ENCODE measurements at places on chromosomes 16 and 17.

DNA sequence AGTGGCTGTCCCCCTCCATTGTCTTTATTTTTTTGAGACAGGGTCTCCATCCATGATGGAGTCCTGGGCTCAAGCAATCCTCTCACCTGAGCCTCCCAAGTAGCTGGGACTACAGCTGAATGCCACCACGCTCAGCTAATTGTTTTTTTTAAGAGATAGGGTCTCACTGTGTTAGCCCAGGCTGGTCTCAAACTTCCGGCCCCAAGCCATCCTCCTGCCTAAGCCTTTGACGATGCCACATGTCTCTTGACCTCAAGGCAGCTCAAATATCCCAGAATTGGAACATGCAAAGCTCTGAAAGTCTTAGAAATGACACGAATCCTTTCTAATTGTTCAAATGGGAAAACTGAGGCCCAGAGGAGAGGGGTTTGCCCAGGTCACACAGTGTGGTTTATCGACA lies 75.4 kb upstream of the ZNF423 start:
- no peak for DNase-seq

DNA sequence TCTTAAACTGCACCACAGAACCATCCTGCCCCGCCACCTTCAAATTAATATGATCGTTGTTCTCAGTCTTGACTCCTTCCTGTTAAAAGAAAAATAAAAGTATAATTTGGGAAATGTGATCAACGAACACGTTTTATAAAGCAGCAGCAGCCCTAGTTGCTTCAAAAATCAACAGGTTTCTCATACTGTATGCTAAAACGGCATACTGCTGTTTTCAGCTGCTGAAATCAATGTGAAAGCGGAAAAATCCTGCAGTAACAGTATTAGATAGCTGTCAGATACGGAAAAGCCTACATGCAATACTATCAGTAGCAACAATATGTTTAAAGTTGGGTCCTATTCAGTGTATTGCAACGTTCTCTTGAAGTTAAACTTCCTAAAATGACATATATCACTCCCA lies 1.6 kb downstream of the SUMO2 start:
- DNase-seq: no peak

DNA sequence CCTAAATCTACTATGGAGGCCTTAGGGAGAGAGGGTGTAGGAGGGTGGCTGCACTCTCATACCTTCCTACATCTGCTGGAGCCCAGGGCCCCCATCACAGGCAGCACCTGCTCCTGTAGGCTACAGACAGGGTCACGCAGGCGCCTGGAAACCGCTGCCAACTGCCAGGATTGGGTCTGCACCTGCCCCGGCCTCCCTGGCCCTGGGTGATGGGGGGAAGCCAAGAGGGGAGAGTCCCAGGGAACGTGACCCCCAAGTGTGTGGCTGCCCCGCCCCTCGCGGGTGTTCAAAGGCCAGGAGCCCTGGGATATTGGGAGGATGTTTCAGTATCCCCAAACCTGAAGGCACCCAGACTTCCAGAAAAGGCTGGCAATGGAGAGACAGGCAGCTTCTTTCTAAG lies 5.6 kb upstream of the TEX19 start:
- no peak for DNase-seq

GRCh38 chr17:65527857-65528591 lies 33.4 kb downstream of the AXIN2 start:
- peak; percentile 70 for DNase-seq

- no peak for DNase-seq
Observed at GRCh38 chr17:2122641-2123302, 67.9 kb downstream of the HIC1 start.

DNA sequence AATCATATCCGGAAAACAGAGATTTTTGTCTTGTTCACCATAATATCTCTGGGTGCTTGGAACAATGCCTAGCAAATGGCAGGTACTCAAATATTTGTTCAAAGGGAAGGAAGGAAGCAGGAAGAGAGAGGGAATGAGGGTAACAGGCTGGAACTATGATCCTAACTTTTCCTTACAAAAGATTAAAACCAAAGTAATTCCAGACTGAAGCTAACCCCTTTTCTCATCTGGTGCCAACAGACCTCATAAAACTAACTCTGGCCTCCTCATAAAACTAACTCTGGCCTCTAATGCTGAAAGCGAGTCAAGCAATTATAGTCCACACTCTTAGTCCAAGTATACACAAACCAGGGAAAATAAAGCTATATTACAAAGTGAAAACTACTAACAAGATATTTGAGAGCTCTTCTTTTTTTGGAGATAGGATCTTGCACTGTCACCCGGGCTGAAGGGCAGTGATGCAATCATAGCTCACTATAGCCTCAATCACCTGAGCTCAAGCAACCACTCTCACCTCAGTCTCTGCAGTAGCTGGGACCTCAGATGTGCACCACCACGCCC lies 84.6 kb downstream of the KANSL1 start:
- no peak for DNase-seq

GRCh38 chr16:11572301-11572995 lies 14.3 kb downstream of the LITAF start:
- no peak for DNase-seq

DNA sequence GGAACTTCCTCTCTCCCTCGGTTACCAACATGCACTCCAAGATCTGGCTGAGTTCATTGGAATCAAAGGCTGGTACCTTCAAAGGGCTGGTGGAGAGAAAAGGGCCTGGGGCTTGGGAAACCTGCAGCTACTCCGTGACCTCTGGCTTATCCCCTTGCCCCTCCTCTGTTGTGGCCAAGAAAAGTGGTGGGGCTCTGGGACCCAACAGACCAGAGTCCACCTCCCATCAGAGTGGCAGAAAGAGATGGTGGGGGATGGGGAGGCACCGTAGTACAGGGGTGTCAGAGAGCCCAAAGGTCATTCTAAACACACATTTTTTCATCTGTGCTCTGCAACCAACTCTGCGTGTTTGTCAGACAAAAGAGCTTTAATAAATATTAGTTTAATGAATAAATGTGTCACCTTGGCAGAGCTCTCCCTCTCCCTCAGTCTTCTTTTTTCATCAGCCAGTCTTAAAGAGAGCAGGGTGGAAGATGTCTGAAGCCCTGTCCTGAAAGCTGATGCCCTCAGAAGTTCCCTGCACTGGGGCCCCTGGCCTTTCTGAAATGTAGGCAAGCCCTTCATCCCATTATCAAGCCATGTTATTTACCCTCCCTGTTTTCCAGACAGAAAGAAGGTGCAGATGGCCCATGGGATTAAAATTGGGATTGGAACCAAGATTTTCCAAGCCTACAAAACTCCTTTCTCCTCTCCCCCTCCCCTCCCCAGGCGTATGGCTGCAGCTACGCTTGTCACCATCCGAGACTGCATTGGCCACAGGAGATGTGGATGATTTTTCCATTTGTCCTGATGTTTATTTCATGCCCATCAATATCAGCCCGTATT lies 227.3 kb downstream of the CCDC182 start:
- DNase-seq: peak; percentile 93

DNA sequence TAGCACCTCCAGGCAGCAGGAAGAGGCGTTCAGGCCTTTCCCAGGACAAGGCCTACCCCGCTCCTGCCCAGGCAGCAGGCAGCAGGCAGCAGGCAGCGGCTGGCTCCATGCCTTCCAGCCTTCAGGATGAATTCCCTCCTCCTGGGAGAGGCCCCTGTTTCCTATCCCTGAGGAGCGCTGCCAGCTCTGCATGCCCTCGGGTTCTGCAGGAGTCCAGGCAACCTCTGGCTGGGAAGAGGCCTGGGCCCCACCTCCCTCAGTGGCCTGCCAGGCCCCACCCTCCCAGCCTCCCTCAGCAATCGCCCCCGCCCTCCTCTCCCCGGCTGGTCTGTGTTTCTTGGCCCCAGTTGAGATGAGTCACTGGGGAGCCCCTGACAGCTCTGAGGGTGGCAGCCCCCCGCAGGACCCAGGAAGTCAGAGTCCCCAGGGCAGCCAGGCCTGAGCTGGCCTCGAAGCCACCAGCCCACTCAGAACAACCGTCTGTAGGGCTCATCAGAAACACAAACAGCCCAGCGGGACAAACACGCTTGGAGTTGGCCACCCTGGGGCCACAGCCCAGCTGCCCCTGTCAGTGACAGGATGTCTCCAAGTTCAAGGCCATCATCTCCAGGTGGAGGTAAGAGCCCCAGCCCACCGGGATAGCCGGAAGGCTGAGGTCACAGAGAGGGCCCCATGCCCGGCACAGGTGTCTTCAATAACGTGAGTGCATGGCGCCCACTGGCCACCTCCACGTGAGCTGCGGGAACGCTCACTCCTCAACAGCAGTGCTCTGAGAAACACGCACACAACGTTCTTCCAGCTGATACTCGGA lies 39.5 kb upstream of the CIBAR2 start:
- no peak for DNase-seq

DNA sequence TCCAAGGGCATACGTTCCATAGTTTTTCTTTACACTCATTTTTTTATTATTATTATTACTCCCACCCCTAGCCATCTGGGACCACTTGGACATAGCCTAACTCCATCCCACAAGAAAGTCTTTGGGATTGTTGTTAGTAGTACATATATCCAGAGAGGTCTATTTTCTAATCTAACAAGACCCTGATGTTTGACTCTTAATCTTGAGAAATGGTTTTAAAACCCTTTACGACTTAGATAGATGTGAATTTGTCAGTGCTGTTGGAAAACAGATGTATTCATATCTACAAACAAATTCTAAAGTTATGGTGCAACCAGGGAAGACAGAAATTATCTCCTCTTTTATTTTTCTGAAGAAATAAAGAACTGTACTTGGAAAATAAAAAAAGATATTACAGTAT lies 197.8 kb downstream of the CDH11 start:
- DNase-seq: no peak

- no peak for DNase-seq
Observed at GRCh38 chr17:32807577-32807976, 69.3 kb downstream of the MYO1D start.

Data from Caco-2 (cell line).